ENCODE measurements at places on chromosomes 16 and 17.

- DNase-seq = no peak
Measured at GRCh38 chr17:4605826-4606225, 21.5 kb downstream of the SMTNL2 start.

DNA sequence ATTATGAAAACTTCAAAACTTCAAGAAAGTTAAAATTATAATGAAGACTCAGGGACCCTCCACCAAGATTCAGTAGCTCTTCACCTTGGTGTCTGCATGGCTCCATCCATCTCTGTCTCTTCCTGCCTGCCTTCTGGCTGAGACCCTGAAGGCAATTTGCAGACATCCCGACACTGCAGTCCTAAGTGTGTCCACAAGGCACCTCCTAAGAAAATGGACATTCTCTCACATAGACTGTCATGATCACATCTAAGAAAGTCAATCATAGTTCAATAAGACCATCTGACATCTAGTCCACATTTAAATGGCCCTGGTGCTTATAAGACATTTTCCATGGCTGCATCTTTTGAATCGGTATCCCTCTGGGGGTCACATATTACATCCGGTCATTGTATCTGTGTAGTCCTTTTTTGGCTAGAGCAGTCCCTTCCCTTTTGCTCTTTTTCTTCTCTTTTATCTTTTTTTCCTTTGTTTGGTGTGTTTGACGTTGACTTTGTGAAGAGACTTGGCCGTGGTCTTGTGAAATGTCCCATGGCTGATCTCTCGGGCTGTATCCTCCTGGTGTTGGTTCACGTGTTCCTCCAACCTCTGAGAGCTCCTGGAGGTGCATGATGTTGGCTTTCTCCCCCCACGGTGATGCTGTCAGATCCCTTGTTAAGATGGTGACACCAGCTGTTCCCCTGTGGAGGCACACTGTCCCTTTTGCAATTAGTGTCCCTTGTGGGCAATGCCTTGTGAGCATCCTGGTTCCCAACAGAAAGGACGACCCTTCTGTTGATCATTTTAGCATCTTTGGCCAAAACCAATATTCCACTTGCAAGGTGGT is 5.0 kb upstream of the TNFRSF13B start:
- DNase-seq = no peak

DNA sequence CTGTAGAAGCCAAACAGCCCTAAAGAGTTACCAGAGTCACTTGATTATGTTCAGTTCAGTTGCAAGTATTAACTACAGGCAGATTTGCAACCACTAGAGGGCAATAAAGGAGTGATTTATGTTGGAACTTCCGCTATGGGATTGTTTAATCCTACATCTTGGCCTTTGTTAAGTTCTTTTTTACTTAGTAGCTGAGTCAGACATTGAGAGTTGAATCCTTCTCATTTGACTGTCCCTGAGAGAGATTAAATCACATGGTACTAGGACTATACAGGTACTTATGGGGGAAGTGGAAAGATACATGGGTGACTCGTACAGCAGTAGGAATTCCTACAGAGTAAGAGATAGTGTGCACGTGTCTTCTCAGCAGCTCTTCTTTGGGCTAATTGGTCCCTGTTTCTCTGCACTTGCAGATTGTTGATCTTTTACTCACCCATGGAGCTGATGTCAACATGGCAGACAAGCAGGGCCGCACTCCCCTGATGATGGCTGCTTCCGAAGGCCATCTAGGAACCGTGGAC is 40.3 kb downstream of the CYB561 start:
- peak; percentile 35 for DNase-seq

GRCh38 chr16:85291302-85292148 is 179.3 kb upstream of the CIBAR2 start:
- no peak for DNase-seq

GRCh38 chr17:74579900-74580299 is 12.2 kb downstream of the CD300LD start:
- no peak for DNase-seq

DNA sequence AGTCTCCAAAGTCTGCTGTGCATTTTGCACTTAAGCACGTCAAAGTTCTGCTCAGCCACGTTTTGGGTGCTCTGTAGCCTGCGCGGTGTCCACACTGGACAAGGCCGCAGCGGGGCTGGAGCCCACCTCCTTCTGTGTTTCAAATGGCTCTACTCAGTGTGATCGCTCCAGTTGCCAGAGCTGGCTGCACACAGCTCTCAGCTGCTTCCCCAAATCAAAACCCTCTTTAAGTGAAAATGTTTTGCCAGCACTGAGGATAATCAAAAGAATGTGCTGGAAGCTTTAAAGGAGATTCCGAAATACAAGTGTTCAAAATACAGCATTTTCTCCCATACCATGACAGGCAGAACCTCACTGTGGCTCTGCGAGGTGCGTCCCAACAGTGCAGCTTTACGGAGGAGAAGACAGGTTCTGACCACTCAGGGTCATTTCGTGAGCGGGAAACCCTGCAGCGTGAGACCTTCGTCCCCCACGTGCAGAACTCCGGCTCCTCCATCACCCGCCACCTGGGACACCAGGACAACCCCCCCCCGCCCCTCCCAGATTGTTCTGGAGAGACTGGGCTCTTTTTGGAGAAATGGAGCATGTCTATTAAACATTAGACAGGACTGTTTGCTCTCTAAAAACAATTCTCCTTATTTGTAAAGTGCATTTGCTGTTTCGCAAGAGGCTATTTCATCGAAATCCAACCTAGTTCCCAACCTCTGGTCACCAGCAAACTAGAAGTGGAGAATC is 16.6 kb downstream of the TBC1D16 start:
- no peak for DNase-seq

DNA sequence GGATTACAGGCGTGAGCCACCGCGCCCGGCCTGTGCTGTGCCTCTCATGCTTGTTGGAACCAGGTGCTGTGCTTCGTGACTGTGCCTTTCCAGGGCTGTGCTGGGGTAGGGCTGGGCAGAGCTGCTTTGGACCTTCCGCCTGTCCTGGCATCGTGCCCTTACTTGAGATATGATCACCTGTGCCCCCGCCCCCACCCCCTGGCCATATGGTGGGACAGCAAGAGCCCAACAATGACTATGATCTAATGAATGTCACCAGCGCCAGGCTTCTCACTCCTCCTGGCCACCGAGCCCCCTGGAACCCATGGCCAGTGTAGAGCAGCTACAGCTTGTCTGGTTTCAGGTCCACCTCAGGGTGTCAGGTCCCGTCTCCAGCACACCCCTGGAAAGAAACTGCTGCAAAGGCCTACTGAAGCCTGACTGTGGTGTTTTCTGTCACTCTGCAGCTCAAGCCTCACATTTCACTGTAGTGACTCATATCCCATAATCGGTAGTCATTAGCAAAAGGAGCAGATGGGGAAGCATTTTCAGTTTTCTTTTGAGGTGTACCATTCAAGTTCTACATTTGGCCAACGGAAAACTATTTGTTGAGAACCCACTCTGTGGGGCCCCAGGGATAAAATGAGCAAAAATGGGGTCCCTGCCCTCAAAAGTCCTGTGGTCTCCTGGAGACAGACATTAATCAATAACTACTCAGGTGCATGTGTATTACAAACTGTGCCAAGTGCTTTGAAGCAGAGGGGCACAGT is 22.1 kb downstream of the FCSK start:
- no peak for DNase-seq

- DNase-seq = no peak
Measured at GRCh38 chr16:69049603-69050375, 55.7 kb upstream of the HAS3 start.

- DNase-seq = no peak
Measured at GRCh38 chr16:69874271-69874670, 76.9 kb upstream of the CLEC18A start.

DNA sequence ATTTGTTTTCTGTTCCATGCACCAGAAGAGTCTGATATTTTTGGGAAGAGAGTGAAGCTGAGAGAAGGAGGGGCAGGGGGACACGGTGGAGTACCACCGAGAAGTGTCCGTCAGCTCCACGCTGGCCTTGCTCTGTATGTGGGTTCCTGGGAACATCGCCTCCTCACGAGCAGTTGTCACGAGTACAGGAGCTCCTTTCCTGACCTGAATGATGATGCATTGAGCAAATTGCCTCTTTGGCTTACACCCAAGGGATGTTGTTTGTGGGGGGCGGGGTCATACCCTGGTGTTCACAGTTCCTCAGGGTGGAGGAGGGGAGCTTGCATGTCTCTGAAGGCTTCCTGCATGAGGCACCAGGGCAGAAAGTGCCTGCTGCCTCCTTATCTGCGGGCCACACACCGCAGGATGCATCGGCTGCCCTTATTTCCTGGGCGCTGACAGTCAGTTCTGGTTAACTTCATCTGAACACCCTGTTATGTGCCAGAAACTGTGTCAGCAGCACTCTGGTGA is 36.2 kb downstream of the RGS9 start:
- DNase-seq = no peak

Data from NCI-H146 (cell line).